Mucosa of descending colon (tissue), 3 donors: ENCODE measurements at places on chromosomes 1 and 21. TPM values are rescaled to one million over a fixed set of nuclear protein-coding genes. Genes with fewer than 3 reads are reported as not detected.

Gene OR2L5
- total RNA-seq, result not detected

Gene GCSAML
- 0.89 TPM for total RNA-seq

Gene SHISAL2A
- total RNA-seq, result 0.78 TPM

Gene PGBD2
- total RNA-seq, result 10.9 TPM

Gene PTPN22
- total RNA-seq, result 4.3 TPM

Gene STUM
- 4.9 TPM for total RNA-seq

Gene SPRR2A
- not detected for total RNA-seq

Gene COL11A1
- 0.82 TPM for total RNA-seq

Gene CFHR3
- total RNA-seq, result not detected

Gene ARHGAP29
- total RNA-seq, result 6.7 TPM

Gene TBX19
- 2.6 TPM for total RNA-seq

Gene KRTAP21-2
- not detected for total RNA-seq

Gene TRIM67
- total RNA-seq, result 0.22 TPM

Gene CLCA4
- total RNA-seq, result 1,343 TPM

Gene PLD5
- 0.54 TPM for total RNA-seq

Gene CFHR2
- total RNA-seq, result not detected

Gene SERINC2
- total RNA-seq, result 225 TPM

Gene FCRL5
- 0.95 TPM for total RNA-seq

Gene CXADR
- total RNA-seq, result 31.5 TPM

Gene HES2
- 8.6 TPM for total RNA-seq

Gene EVA1B
- 1.5 TPM for total RNA-seq

Gene SPRR3
- total RNA-seq, result 0.93 TPM

Gene PRKCZ
- 38.9 TPM for total RNA-seq

Gene ZNF362
- total RNA-seq, result 12.1 TPM

Gene SESN2
- total RNA-seq, result 20.4 TPM
